NCI-H460 (cell line): ENCODE measurements at places on chromosomes 1 and 21. TPM values are rescaled to one million over a fixed set of nuclear protein-coding genes. Genes with fewer than 3 reads are reported as not detected.

GRCh38 chr1:42392967-42393848, 12.6 kb downstream of the RIMKLA start:
- no peak for DNase-seq

Gene PIP5K1A
- total RNA-seq: 95.2 and 119 TPM in 2 replicates

Gene FCRL3
- not detected in 2 replicates for total RNA-seq

GRCh38 chr21:34989337-34990151, 59.6 kb downstream of the RUNX1 start:
- no peak for DNase-seq

DNA sequence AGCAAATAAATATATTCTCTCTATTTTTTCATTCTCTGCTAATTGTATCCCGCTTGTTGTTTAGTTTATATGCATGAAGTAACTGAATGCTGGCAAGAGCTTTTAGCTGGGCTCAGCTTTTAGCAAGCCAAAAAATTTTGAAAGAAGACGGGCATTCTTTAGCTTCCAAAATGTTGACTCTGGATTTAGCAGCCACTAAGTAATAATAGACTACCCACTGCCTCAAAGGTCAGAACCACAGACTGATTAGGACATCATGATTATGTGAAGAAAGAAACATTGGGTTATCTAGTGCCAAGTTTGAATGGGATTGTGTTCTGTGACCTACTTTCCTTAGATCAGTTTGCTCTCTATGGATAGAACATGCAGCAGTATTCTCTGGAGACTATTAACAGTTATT, 80.3 kb upstream of the DPH5 start:
- no peak for DNase-seq

GRCh38 chr1:93751377-93752250, 70.0 kb upstream of the BCAR3 start:
- DNase-seq: no peak

Gene OR10J1
- total RNA-seq: 0.05 TPM in 1 of 2 replicates, not detected in the other

Gene CRNN
- total RNA-seq: not detected in 2 replicates

DNA sequence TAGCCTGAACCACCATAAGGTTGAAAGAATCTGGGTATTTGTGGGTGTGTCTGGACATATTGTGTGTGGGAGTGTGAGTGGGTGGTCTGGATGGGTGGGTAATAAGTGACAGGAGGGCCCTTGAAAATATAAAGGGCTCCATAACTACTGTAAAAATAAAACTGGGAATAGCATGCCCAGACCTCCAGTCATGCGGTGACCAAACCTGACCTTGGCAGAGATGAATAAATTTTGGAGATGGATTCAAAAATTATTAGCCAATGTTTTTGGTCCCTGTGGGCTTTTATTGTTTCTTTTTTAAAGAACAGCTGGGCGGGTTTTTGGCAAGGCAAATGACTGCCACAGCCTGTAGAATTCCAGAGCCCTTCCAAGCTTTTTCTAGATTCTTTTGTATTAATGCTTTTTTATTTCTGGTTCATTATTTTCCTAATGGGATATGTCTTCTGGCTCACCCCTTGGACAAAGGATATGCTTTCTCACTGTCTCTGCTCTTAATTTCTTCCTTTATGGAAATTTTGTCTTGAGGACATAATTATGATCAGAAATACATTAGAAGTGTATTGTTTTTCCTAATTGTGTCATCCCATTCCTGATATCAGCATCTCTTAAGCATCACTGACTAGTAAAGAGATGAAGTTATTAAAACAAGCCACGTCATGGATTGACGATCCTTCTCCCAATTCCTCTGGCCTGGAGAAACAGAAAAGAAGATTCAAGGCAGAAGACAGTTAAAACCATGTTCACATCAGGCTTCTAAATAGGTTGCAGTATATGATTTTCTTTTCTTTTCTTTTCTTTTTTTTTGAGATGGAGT, 69.5 kb downstream of the NTMT2 start:
- DNase-seq: no peak

- no peak for DNase-seq
Measured at GRCh38 chr1:16134906-16135305, 21.0 kb downstream of the EPHA2 start.

DNA sequence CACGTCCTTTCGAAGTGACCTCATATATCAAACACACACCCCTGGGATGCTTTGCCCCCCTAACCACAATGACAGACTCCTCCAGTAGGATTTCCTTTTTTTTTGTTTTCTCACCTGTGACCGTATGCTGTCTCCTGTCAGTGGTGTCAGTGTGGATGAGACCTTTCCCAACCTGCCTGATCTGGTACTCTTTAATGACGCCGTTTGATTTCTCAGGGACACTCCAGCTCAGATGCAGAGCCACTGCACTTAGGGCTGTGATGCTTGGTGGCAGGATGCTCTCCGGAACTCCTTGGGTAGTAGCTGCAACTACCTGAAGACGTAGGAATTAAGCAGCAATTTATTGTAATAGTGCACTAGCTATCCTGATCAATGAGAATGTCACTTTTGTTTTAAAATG, 212.6 kb downstream of the KCTD3 start:
- DNase-seq: no peak

Gene C1orf94
- not detected in 2 replicates for total RNA-seq

GRCh38 chr1:4603295-4604110, 50.9 kb upstream of the AJAP1 start:
- DNase-seq: no peak

DNA sequence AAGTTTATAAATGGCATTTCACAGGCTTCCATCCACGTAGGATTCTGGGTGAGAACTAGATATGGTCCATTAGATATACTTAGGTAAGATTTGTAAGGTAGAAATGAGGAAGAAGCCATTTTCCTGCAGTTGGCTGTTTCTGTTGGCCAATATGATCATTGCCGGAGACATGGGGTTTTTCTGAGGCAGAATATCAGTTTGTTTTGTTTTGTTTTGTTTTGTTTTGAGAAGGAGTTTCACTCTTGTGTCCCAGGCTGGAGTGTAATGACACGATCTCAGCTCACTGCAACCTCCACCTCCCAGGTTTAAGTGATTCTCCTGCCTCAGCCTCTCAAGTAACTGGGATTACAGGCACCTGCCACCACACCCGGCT, 8.7 kb upstream of the EYA3 start:
- DNase-seq: no peak
